ENCODE measurements at places on chromosomes 3 and 15.

DNA sequence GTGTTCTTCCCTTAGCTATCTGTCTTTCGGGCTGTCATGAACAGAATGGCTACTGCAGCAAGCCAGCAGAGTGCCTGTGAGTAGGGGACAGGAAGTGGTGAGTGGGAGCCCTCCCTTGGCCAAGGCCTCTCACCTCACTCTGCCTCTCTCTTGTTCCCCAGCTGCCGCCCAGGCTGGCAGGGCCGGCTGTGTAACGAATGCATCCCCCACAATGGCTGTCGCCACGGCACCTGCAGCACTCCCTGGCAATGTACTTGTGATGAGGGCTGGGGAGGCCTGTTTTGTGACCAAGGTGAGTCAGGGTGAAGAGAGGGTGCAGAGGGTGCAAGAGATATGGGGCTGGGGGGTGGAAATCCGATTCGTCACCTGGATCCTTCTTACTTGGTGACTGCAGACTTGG lies 3.0 kb downstream of the DLL4 start:
- no peak for DNase-seq

DNA sequence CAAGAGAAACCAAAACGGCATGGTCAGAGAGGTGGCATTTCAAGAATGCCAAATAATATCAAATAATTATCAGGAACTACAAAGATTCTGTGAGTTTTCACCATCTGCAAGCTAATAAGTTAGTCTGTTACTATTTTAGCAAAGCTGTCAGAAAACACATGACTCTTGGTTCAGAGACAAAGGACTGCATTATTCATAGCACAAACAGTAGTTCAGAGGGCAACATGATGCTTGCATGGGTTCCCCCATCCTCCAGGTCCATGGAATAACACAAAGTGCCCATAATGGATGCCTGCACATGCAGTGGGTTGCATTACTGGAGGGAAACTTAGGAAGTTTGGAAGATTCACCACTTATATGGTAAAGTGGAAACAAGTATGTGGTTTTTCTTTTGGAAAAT lies 228.8 kb upstream of the ALCAM start:
- no peak for DNase-seq

DNA sequence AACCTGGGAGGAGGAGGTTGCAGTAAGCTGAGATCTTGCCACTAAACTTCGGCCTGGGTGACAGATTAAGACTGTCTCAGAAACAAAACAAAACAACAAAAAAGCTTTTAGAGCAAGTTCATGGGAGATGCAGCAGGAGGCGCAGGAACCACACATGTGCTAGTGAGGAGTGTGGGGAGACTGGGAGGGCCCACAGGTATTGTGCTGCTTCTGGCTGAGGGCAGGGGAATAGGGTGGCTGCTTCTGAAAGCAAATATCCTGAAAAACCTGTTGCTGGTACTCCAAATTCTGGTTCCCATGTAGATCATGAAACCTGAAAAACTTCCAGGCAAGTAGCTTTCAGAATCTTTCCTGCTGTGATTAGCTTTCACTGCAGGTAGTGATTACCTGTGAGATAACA lies 22.1 kb downstream of the TYRO3 start:
- no peak for DNase-seq

- no peak for DNase-seq
These were observed 20.6 kb downstream of the ABHD2 start for GRCh38 chr15:89108835-89109234.

DNA sequence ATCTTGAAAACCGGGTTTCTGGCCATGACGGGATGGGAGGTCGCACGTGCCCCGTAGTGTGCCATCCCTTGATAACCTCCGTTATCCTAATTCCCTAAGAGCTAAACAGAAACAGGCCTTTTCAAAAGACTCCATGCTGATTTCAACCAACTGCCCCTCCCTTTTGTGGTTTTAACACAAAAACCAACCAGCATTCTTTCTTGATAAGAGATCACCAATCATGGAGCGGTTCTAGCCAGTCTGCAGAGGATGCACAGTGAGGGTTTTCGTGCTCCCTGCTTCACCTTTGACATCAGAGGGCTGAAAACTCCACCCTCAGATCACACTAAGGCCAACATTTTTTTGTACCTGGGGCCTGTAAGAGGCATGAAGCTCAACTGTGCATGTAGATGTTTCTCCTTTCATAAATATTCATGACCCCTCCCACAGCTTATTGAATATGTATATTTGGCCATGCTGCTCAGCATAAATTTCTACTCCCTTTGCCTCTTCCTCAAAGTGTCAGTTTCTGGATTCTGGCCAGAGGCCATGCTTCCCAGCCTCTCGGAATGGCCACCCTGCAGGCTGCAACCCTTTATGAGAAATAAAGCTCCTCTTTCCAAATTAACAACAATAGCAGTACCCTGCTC lies 41.3 kb downstream of the FAM3D start:
- DNase-seq, result no peak

DNA sequence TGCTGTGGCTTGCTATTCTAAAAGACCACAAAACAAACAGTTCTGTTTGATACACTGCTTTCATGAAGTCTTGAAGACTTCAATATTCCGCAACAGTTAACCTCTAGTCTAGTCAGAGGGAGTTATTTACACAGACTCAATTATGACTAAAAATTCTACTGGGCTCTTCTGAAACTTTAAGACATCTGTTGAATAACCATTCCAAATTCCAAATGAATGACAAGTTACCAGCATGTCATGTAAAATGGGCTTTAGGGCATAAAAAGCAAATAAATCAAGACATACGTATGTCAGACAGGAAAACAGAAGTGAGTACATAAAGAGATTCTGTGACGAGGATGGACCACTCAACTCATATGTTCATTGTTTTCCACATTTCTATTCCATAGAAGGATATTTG lies 93.9 kb downstream of the PLOD2 start:
- no peak for DNase-seq

DNA sequence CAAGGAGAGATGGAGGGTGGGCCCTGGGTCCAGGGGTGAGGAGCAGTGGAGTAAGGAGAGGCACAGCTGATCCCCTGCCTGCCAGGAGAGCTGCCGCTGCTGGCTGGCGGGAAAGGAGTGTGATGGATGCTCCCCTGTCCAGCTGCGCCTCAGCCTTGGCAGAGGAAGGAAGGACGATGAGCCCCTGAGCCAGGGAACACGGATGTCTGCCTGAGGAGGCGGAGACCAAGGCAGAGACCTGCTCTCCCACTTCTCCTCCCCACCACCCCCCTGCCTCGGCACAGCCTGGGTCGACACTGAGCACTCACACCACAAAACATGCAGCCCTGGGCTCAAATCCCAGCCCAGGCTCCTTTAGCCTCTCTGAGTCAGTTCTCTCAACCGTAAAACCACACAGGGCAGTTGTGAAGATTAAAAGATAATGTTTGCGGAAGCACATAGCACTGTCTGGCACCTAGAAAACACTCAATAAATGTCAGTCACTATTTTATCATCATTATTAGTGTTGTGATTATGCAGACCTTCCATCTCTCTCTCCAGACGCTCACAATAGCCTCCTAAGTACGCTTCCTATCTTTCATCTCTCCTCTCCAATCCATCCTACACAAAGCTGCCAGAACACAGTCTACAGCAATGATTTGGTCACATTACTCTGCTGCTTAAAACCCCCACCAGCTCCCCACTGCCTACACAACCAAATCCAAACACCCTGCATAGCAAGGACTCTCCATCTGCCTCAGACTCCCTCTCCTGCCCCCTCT lies 52.2 kb downstream of the SEMA5B start:
- DNase-seq, result no peak

DNA sequence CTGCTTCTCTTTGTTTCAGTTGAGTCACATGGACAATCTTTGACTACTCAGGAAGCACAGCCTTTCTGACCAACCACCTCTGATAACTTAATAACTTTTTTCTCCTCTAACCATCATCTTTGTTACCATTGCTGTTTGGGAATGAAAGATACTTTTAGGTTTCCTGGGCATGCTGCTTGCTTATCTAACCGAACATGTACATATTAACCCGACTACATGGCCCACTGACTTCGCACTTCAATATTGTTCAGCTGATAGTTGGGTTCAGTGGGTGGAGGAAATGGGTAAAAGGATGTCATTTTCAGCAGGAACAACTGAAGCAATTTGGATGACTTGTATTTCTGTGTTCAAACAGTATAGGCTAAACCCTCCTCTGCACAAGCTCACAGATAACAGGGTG lies 214.3 kb downstream of the SQOR start:
- DNase-seq, result no peak

- DNase-seq, result no peak
These were observed 105.7 kb downstream of the RTP4 start for GRCh38 chr3:187473778-187474406.

- no peak for DNase-seq
These were observed 217.5 kb upstream of the RASGRP1 start for GRCh38 chr15:38782156-38782555.

- DNase-seq, result no peak
These were observed 9.2 kb upstream of the PGPEP1L start for GRCh38 chr15:99016680-99017321.
